LHCN-M2 (cell line): ENCODE measurements at places on chromosomes 5 and 9. TPM values are rescaled to one million over a fixed set of nuclear protein-coding genes. Genes with fewer than 3 reads are reported as not detected.
A peak's percentile ranks its signal among the peaks of the same experiment; 100 is the strongest.

DNA sequence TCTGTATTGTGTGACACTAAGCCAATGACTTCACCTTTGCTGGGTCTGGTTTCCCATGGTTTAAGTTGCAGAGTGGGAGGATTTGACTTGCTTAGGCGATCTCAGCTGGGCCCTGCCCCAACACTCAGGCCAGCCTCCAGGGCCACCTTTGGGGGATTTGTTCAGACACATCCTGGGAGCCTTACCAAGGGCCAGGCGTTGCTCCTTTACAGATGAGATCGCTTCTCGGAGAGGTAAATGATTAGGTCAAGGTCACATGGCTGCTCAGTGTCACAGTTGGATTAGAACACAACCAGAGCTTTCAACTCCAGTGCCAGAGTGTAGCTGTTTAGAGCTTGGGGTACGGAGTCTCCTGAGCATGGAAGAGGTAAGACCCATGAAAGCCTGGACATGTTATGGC, 57.5 kb downstream of the COL27A1 start:
- DNase-seq = no peak

Gene PCA3
- 0.29 TPM in 1 of 2 replicates, not detected in the other for total RNA-seq

Gene P4HA2
- 200 and 217 TPM in 2 replicates for total RNA-seq

GRCh38 chr5:138898299-138898698, 23.2 kb upstream of the LRRTM2 start:
- no peak for DNase-seq

Gene TSSK1B
- 0.06 and 0.52 TPM in 2 replicates for total RNA-seq

DNA sequence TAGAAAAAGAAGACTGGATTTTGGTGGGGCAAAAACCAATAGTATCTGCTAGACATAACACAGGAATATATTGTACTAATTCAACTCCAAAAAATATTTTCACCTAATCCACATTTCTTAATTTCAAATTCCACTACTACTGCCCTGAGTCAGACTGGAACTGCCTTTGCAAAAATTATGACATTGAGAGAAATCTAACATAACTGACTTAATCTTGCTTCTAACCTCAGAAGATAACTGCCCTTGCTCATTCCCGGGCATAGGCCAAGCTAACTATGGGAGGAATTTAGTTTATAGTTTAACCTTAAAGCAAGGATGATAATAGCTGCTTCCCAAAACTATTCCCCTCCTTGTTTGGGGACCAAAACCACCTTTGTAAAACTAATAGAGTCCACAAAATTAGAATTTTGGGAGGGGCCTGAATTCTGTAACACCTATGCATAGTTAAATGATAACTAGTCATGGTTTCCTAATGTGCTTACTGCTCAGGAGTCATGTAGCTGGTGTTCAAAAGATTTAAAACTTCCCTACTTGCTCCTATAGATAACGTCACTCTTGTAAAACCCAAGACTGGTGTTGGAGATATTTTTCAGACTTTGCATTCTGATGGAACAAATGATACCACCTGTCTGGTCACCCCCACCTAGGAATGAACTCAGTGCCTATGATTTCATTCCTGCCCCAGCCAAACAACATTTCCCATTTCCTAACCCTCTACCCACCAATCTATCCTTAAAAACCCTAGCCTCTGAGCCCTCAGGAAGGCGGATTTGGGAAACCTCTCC, 14.1 kb upstream of the TXN start:
- no peak for DNase-seq

Gene NUP214
- 18.0 and 21.5 TPM in 2 replicates for total RNA-seq

GRCh38 chr5:55411876-55412275, 104.1 kb downstream of the MTREX start:
- no peak for DNase-seq

Gene RXRA
- 19.1 and 20.4 TPM in 2 replicates for total RNA-seq

DNA sequence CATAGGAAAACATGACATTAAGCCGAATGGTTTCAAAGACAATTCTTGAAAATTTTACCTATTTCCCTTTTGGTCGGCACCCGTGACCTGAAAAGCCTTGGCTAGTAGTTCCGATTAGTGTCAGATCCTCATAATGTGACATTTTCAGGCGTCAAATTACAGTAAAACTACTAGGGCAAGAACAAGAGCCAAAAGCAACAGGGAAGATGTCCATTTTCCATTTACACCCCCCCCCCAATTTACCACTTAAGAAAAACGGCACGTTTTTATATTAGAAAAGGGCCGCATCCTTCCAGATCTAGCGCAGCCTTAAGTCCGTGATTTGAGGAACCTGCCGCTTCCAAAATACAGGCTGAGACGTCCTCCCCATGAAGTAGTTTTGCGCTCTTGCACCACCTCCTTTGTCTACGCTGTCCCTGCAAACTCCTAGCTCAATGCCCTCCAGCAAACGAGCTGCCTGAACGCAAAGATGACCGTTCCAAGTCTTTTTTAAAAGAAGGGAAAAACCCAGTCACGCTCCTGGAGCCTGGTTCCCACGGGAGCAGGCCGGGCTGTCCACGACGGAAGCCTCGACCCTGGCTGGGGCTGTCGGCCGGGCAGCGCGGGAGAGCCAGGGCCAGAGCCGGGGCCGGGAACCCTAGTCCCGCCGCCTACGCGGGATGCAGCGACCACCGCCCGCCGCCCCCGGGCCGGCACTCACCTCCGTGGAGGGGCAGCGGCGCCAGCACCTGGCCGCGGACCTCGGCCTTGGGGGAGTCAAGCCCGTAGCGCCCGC, 616 bp downstream of the RNF130 start:
- DNase-seq = peak; percentile 45

Gene F2RL2
- total RNA-seq = 0.52 and 0.71 TPM in 2 replicates

DNA sequence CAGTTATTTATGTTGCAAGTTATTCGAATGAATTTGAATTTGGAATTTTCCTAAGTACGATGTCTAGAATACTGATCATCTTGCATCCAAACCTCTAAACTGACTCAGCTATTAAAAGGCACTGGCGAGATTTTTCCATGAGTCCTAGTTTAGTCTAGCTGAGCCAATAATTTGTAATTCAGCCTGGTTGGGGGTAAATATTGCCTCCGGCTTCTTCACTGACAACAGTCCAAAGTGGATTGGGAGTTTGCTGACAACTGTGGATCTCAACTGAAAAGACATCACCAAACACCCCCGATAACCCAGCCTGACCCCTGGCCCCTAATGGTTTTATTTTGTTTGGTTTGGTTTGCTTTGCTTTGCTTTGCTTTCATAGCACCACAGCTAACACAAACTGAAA, 189.8 kb upstream of the DAPK1 start:
- no peak for DNase-seq

- no peak for DNase-seq
Measured at GRCh38 chr5:84248013-84248412, 136.7 kb downstream of the EDIL3 start.

DNA sequence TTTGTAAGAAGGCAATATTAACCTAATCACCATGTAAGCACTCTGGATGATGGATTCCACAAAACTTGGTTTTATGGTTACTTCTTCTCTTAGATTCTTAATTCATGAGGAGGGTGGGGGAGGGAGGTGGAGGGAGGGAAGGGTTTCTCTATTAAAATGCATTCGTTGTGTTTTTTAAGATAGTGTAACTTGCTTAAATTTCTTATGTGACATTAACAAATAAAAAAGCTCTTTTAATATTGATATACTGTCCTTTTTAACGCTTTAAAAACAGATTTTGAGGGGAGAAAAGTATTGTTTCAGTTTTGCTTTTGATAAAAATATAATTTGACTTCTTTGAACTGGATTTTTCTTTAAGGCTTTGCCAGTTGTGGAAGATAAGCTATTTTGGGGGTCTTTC, 59.8 kb downstream of the LMNB1 start:
- no peak for DNase-seq

GRCh38 chr9:109408759-109409462, 88.1 kb upstream of the EPB41L4B start:
- DNase-seq = peak; percentile 11

GRCh38 chr9:16871336-16872151, 1.1 kb upstream of the BNC2 start:
- peak; percentile 90 for DNase-seq

DNA sequence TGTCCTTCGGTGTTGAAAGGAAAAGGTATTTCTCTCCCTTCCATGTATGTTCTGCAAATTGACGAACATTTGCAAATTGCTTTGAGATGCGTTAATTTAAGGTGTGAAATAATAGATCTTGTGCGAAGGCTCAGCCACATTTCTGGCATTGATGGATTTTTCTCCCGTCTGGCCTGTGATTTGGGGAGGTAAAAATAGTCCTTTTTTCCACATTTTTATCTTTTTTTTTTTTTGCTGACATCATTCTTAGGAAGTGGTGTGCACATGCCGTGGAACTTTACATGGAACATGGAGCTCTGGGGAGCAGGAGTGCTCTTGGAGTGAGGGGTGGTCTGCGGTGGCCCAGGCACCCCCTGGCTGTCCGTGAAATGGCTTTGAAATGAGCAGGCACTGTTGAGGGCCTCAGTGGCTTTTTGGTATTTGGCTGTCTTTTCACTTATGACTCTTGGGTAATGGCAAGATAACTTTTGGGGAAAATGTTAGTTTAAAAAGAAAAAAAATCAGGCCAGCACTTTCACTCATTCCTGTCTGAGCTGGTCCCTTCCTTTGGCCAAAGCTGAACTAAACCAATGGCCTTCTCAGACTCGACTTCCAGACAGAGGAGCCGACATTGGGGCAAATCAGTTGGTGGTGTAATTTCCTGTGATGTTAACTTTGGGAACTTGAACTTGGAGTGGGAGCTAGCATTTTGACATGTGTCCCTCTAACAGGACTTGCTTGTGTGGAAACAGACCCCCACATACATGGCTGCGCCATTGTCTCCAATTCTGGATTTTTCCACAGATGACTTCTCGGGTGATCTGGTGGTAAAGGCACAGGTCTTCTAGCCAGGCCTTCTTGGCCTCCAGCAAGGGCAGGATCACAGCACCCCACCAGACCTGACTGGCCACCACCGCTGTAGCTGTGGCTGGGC, 4.2 kb downstream of the NEK6 start:
- DNase-seq = no peak

DNA sequence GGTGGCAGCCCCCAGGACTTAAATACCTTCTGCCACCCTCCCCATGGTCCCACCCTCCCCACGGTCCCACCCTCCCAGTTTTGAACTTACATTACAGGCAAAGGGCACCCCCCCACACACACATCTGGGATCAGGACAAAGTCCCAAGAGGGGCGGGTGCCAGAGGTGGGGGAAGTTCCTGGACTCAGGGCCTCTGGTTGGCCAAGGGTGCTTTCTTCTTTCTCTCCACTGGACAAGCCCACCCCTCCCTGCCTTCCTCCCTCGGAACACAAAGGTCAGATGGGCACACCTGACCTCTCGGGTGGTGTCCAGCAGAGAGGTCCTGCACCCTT, 19.1 kb upstream of the RALGDS start:
- DNase-seq = no peak

- peak; percentile 96 for DNase-seq
Measured at GRCh38 chr5:9456435-9457042, 89.3 kb downstream of the SEMA5A start.

Gene KIF20A
- 108 and 113 TPM in 2 replicates for total RNA-seq

Gene LHX3
- total RNA-seq = not detected in 2 replicates
